ENCODE measurements at places on chromosomes 13 and 19.
A peak's percentile ranks its signal among the peaks of the same experiment; 100 is the strongest.

DNA sequence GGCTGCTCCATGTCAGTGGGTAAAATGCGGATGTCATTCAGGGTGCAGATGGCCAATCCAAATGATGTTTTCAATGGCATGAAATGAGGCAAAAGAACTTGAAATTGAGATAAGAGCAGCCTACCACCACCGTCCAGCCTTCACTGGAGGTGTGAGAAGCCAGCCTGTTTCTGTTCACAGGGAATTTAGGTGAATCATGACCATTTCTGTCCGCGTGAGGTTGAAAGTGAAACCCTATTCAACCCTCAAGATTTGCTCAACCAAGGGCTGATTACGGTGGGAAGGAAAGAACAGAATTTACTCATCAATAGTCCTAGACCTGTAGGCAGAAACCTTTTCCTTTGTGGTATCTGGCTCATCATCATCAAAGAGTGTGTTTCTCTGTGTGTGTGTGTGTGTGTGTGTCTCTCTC lies 370.7 kb downstream of the COG6 start:
- DNase-seq: peak; percentile 5

GRCh38 chr19:7478173-7478842 lies 10.5 kb downstream of the PEX11G start:
- DNase-seq: no peak

DNA sequence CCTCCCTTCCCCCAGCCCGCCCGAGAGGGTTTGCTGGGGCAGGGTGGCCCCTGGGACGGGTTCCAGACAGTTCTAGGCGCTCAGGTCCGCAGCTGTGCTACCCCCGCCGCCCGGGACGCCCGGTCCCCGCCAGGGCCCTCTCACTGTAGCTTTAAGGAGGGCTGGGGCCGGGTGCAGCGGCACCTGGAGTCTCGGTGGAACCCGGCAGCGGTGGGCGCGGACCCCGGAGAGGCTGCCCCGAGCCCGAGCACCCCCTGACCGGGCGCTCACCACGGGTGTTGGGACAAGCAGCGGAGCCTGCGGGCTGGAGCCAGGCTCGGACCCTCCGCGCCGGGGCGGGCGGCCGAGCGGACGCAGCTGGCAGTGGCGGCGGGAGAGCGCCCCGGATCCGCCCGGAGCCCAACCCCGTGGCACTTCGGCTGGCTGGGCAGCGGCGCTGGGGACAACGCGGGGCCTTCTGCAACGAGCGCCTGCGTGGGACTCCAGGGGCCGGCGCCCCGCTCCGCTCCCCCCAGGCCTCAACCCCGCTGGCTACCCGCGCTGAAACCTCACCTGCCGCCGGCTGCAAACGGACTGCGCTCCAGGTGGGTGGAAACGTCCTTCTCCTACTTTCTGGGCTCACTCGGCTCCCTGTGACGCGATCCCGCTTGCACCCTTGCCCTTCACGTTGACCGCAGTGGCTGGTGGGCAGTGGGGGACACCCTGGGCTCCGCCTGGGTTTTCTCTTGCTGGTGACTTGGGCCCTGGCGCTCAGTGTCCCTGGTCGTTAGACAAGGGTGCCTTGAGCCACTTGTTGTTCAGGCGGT lies 81.1 kb downstream of the ZNF429 start:
- DNase-seq: no peak

GRCh38 chr19:12331211-12331941 lies 2.1 kb downstream of the ZNF563 start:
- DNase-seq: peak; percentile 46

DNA sequence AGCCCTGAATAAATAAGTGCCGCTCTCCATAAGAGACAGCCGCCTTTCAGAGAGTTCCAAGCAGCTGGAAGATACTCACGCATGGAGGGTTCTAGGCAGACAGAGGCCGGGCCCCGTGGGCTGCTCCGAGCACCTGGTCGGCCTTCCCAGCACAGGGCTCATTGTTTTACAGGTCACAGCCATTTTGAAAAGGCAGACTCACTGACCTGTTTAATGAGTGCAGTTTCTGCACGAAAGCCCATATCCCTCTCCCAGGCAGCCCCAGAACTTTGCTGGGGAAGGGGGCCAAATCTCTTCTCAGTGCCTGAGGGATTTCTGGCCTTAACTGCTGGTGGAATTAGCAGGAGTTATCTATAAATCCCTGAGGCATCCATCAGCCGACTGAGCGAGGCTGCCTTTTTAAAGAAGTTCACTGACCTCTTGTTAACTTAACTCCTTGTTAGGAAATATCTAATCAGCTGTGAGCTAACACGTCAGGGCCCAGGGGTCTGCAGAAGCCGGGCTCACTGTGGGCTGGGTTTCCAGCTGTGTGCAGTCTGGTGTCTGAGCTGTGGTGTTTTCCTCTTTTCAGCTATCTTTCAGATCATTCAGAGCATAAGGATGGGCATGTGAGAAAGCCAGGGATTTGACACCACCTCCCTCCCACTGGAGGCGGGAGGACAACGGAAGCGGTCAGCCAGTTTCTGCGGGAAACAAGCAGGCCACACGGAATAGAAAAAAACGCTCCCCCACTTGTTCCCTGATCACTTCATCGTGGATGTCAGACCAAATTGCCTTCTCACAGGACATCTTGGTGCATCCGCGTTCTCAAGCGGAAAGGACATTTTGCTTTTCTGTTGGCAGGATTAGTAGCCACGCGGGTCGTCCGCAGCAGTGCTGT lies 23.3 kb downstream of the SERP2 start:
- no peak for DNase-seq

GRCh38 chr19:51431124-51431523 lies 13.7 kb upstream of the SIGLEC10 start:
- DNase-seq: no peak

GRCh38 chr19:31956771-31957392 lies 388.5 kb upstream of the ZNF507 start:
- no peak for DNase-seq

GRCh38 chr19:1317274-1318003 lies 31.8 kb downstream of the EFNA2 start:
- DNase-seq: no peak

GRCh38 chr13:26494571-26495195 lies 62.8 kb upstream of the WASF3 start:
- DNase-seq: no peak

GRCh38 chr19:28736528-28736927 lies 476.4 kb downstream of the UQCRFS1 start:
- DNase-seq: no peak

DNA sequence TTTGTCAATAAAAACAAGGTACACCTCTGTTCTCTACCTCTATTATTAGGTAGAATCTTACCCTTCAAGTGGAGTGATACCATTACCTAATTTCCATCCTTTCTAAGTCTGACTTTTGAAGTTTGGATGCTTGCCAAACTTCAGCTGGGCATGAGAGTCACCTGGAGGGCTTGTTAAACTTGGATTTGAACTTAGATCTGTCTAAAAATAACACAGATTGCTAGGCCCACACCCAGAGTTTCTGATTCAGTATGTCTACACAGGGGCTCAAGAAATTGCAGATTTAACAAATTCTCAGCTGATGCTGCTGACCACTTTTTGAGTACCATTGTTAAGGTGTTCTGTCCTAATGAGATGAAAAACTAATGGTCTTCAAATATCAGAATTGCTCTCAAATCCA lies 512.2 kb downstream of the LMO7 start:
- no peak for DNase-seq

DNA sequence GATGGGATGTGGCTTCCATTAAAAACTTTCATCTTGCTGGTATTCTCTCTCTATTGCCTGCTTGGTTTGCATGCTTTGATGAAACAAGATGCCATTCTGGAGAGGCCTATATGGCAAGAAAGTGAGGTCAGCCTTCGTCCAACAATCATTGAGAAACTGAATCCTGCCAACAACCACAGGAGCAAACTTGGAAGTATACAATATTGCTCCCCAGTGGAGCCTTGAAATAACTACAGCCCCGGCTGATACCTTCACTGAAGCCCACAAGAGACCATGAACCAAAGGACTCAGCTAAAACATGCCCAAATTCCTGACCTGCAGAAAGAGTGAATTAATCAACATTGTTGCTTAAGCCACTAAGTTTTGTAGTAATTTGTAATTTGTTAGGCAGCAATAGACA lies 82.5 kb upstream of the FGF14 start:
- no peak for DNase-seq

GRCh38 chr13:99982731-99983498 lies 1.3 kb downstream of the ZIC2 start:
- no peak for DNase-seq

DNA sequence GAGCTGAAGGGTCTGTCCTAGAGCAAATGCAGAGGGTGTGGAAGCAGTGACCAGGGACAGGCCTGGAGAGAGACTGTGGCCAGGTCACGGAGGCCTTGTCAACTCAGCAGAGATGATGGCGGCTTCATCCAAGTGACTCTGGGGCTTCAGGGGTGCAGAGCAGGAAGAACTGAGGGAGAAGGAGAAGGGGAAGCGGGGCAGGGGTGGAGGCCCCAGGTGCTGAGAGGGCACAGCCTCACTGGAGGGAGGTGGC lies 299.1 kb downstream of the ZNF536 start:
- no peak for DNase-seq

DNA sequence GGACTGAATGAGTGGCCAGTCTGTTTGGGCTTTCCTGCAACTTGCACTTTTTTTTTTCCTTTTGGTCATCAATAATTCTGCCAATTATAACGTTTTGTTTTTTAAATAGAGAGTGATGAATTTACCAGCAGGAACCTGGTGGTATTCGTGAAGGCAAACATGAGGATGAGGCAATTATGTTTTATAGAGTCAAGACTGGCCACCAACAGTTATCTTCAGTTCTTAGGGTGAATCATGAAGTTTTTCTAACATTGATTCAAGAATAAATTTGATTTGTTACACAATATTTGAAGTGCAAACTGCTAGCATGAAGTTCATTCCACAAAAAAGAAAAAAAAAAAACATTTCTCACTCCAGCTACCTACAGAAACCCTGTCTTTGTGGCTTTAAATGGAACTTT lies 244.5 kb downstream of the SPRY2 start:
- no peak for DNase-seq

DNA sequence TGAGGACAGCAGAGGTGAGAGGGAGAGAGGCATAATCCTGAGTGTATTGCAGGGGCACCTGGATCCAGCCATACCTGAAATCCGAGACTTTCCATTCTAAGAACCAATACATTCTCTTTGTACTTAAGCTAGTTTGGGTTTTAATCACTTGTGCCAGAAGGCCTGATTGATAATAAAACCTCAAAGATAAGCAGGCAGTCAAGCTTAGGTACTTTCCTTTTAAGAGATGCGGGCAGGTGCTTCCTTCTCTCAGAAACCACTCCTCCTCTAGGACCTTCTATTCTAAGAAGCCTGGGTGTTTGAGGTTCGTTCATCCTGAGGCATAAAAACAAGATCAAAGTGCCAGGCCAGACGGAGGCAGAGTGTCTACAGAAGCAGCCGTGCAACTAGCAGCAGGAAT lies 22.2 kb downstream of the FAM187B start:
- peak; percentile 31 for DNase-seq

DNA sequence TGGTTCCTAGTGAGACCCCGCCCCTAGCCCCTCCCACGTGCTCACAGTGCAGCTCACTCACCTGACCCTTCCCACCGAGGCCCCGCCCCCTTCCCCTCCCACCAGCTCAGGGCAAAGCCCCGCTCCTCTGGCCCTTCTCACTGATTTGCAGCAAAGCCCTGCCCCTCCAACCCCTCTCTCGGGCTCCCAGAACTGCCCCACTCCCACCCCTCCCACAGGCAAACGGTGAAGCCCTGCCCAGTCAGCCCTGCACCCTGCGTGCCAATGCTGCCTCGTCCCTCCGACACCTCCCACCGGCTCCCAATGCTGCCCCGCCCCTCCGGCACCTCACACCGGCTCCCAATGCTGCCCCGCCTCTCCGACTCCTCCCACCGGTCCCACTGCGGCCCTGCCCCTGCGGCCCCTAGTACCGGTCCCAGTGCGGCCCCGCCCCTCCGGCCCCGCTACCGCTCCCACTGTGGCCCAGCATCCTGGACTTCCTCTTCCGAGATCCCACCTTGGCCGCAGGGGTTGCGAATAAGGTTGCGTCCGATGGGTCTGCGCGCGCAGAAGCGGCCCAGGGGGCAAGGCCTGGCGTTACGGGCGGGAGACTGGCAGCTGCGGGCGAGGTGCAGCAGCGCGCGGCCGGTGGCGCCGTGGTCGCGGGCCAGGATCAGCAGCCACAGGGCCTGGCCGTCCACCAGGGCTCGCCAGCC lies 834 bp downstream of the FBXO27 start:
- peak; percentile 58 for DNase-seq

GRCh38 chr13:105442949-105443699 lies 1092.3 kb downstream of the EFNB2 start:
- no peak for DNase-seq

DNA sequence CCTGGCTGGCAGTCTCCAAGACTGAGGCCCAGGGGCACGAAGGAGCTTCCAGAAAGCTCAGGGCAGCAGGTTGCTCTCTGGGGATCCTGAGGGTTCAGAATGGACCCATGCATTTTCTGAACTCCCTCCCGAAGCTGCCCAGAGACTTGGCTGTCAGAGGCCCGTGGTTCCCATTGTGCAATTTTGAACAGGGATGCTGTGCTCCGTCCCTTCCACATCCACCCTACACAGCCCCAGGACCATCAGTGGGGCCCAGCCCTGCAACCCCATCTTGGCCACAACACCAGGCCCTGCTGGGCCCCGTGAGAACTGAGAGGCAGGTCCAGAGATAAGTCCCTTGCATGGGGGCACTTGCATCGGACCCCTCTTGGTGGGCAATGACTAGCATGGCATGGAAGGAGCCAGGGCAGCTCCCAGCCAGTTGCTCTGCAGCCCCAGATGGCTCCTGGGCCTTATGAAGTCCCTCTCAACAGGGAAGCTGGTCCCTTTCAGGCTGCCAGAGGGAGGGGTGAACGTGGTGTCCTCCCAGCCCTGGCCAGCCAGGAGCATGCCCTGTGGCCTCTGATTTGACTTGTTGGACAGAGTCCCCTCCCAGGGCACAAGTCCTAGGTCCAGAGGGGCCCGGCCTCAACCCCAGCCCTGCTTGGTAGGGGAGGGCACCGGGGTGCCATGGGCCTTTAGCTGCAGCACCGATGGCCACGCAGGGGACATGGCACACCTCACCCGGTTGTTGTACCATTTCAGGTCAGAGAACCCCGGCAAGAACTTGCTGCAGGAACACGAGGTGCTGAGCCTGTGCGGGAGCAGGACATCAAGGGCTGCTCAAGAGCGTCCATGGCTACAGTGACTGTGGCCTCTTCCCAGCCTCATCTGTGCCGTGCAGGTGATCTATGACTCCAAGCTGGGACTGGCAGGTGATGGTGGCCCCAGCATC lies 17.3 kb upstream of the ZNF14 start:
- no peak for DNase-seq

DNA sequence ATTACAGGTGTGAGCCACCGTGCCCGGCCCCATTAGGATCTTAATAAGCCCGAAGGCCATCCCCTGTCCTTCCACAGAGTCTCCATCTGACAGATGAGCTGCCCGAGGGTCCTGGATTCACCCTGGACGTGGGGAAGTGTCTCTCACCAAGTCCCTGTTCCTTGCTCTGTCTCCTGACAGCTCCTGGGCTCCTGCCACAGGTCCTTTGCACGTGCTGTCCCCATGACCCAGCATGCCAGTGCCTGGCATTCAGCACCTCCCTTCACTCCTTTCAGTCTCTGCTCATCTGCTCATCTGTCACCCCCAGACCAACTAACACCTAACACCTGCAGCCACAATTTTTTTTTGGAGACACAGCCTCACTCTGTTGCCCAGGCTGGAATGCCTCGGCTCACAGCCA lies 14.5 kb downstream of the CERS1 start:
- DNase-seq: no peak

GRCh38 chr19:17757125-17757524 lies 5.8 kb downstream of the FCHO1 start:
- no peak for DNase-seq

- no peak for DNase-seq
Observed at GRCh38 chr19:41261474-41262190, 2.5 kb upstream of the HNRNPUL1 start.

Measured in stimulated activated CD8-positive, alpha-beta memory T cell treated with anti-CD3 and anti-CD28 coated beads, Interleukin-15, amount 100 ng/mL, for 4 hours (primary cell).